BJ (cell line): ENCODE measurements at places on chromosomes 1 and 21.

DNA sequence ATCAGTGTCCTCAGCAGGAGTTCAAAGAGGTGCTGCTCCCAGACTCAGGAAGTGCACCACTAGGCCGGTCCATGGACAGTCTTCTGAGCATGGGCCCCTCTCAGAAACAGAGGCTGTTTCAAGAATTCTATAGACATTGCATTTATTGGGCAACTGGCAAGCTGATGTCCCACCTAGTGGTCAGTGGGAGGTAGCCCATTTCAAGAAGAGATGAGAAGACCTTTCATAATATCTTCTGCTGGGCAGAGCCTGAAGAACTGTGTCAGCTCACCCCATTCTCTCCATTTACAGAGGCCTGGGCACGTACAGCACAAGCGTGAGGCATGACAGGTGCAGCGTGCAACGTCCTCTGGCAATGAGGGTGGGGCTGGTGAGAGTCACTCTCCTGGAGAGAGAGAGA, 216.0 kb downstream of the DYRK1A start:
- DNase-seq, result no peak

GRCh38 chr1:43582162-43582566, 51.5 kb downstream of the PTPRF start:
- peak; percentile 81 for DNase-seq

DNA sequence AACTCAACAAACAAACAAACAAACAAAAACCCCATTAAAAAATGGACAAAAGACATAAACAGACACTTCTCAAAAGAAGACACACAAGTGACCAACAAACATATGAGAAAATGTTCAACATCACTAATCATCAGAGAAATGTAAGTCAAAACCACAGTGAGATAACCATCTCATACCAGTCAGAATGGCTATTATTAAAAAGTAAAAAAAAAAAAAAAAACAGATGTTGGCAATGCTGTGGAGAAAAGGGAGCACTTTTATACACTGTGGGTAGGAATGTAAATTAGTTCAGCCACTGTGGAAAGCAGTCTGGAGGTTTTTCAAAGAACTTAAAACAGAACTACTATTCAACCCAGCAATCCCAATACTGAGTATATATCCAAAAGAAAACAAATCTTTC, 94.7 kb downstream of the PLPP3 start:
- DNase-seq, result peak; percentile 11

GRCh38 chr1:100752791-100753190, 33.2 kb downstream of the VCAM1 start:
- no peak for DNase-seq

DNA sequence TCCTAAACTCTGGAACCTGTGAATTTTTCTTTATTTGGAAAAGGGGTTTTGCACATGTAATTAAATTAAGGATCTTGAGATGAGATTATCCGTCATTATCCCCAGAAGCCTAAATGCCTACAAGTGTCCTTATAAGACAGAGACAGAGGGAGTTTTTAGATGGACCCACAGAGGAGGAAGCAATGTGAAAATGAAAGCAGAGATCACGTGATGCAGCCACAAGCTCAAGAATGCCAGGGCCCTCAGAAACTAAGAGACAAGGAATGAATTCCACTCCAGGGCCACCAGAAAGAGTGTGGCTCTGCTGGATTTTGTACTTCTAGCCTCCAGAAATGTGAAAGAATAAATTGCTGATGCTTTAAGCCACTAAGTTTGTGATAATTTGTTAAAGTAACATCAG, 183.6 kb upstream of the UBE2U start:
- DNase-seq, result no peak

DNA sequence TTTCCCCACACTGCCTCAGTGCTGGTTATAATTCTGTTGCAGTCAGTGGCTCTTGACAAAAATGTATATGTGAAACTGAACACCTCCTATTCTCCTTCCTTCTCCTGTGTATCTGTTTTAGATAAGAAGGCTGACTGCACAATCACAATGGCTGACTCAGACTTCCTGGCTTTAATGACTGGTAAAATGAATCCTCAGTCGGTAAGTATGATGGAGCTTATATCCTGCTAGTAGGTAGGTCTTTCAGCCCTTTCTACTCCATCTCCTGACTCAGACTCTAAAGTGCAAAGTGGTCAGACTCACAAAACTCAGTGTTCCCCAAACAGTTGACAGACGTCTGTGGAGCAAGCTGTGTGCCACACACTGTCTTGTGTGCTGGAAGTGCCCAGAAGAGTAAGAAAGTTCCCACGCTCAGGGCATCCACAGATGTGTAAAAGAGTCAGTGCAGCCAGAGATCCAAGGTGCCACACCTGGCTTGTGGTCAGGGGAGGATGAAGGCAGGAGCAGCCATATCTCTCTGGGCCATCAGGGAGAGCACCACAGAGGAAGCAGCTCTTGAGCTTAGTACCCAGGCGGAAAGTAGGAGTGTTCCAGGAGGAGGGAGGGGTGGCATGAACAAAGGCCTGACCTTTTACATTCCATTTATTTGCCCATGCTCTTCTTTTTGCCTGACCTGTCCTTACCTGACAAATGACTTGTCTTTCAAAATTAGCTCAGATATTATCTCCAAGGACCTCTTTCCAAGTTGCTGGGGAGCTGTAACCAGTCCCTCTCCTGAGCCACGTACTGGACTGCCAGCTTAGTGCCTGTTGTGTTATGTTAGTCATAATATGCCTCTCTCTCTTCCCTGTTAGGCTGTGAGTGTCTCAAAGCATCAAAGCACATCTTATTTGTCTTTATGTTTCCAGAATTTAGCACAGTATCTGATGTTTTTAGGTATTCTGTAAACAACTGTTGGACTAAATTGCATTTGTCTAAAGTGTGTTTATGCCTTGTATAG, 14.0 kb upstream of the PODN start:
- DNase-seq, result peak; percentile 36

GRCh38 chr1:237205400-237206064, 163.5 kb downstream of the RYR2 start:
- DNase-seq, result no peak

- DNase-seq, result no peak
These were observed 54.0 kb upstream of the BOLA1 start for GRCh38 chr1:149845416-149845815.

DNA sequence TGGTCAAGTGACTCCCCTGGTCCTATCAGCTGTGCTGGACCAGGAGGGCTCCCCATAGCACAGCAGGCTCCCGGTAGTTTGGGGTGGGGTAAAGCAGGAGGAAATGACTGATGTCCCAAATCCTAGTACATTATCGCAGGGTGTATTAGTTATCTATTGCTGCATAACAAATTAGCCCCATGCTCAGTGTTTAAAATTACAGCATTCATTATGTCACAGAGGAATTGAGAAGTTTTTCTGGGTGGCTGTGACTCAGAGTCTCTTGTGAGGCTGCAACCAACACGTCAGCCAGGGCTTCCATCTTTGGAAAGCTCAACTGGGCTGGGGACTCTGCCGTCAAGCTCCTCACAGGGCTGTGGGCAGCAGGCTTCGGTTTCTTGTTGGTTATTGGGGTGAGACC, 34.3 kb upstream of the LAPTM5 start:
- DNase-seq, result no peak

GRCh38 chr1:66533804-66534740, at the start of gene SGIP1:
Gene SGIP1 (plus strand): TSS chr1:66534153. CDS start chr1:66534359, 206 bp downstream.
- DNase-seq, result peak; percentile 38

DNA sequence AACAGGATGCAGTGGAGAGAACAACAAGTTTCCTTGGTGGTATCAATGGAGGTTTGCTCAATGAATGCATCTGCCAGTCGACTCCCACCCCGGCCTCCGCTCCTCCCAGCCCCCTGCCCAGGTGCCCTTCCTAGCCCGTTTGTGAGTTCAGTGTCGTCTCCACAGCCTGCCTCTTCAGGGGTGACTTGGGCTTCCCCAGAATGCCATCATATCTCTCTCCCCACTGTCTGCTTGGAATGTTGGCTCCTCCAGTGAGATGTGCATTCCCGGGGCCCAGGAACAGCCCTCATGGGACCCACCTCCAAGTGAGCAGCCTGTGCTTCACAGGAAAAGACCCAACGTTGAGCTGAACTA, 30.5 kb downstream of the MATN1 start:
- DNase-seq, result no peak

DNA sequence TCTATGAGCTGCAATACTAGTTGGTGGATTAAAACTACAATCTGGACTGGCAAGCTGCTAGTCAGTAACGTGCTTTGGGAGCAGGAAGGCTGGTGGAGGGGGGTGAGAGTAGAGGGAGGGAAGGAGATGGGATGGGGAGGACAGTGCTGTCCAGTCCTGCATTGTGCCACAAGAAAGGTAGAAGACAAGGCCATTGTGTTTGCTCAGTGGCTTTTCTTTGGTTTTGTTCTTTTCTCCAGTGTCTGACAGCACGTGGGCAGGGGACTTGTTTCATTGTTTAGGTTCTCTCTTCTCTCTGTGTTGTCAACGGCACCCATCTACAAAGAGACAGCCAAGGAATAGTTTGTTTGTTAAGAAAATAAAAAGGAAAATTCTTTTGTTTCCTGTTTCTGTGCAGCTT, 362.8 kb upstream of the PLXNA2 start:
- DNase-seq, result no peak

DNA sequence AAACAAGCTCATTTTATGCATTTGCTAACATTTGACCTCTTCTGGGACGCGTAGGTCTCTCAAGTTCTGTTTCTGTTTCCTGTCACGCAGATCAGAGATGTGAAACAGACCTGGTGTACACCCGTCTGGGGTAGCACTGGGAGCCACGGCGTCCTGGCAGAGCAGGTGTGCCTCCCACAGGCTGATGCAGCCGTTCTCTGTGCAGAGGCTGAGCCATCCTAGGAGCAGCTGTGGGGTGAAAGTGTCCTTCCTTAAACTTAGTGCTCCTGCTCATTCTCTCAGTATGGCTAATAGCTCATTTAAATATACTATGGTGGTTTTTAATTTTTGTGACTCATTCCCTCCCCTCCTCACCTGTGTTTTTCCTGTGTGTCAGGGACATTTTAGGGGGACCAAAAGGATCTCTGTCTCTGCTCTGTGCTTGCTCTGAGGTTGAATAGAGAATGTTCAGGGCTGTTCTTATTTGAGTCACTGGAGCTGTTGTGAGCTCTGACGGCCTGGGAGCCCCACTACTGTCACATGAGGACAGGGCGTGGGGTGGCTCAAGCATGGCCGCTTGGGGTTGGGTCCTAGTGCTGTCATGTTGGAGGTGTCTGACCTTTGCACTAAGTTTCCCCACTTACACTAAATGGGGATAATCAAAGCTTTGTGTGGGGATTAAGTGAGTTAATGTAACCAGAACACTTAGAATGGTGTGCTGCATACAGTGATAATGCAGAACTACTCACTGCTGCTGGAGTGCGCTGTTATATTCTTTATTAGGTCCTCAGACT, 43.0 kb downstream of the GALNT2 start:
- DNase-seq, result no peak

- DNase-seq, result no peak
These were observed 17.3 kb downstream of the KCTD3 start for GRCh38 chr1:215584389-215584788.
